ENCODE measurements at places on chromosomes 11 and 22.

DNA sequence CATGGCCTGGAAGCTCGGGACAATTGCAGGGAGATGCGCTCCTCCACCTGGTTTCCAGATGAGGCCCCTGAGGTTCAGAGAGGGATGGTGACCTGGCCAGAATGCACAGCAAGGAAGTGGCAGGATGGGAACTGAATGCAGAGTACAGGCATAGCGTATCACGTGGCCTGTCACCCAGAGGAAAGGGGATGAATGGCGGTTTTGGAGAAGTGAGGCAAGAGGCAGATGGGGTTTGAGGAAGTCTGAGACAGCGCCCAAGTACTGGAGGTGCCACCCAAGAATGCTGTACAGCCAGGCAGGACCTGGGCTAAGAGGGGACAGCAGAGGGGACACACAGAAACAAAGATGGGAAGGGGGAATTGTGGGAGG, 4.9 kb downstream of the RAB3IL1 start:
- DNase-seq: no peak

- no peak for DNase-seq
These were observed 140.4 kb downstream of the UVRAG start for GRCh38 chr11:75955443-75955842.

GRCh38 chr22:11613898-11614755, 3913.9 kb upstream of the OR11H1 start:
- DNase-seq: no peak

GRCh38 chr11:9752091-9752490, 88.2 kb downstream of the SWAP70 start:
- no peak for DNase-seq

- no peak for DNase-seq
These were observed 37.2 kb downstream of the MUC5B start for GRCh38 chr11:1260023-1260501.

DNA sequence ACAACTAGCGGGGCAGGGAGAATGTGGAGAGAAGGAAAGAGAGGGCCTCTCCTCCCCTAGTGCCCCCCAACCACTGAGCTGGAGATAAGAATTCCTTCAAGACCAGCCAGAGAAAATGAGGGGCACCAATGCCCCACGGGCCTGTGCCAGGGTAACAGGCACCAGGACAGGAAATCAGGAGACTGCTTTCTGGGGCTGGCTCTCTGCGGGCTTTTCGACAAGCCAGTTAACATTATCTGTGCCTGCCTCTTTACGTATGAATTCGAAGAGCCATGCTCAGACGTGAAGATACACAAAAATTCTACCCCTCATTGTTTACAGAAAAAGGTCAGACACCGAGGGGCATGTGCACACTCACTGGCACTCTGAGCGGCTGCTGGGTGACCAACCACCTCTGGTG, 52.1 kb downstream of the MYH9 start:
- DNase-seq: no peak

- DNase-seq: no peak
These were observed 1494.6 kb downstream of the TBC1D22A start for GRCh38 chr22:48256776-48257684.

DNA sequence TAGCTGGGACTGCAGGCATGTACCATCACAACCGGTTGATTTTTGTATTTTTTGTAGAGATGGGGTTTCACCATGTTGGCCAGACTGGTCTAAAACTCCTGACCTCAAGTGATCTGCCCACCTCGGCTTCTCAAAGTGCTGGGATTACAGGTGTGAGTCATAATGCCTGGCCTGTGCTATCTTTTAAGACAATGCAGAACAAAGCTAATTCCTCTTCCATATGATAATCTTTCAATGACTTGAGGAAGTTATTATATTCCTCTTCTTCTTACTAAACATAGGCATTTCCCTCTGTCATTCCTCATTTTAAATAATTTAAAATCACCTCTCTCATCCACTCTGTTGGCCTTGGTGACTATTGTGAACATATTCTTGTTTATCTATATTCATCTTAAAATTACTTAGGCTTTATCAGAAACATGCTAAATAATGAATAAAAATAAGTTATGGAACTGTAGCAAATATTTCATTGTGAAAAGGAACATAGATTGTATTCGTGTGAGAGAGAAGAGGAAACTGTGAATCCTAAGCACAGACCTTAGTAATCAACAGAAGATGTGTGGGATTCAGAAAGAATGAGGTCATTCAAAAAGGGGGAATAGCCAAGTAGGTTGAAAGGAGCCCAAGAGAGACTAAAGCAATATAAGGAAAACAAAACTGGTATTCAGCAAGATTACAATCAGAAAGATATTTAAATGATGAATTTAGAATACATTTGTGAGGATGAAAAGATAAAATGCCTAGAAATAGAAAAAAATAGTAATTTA, 269.4 kb downstream of the TTC28 start:
- DNase-seq: no peak

GRCh38 chr11:120248551-120249278, 8.8 kb downstream of the POU2F3 start:
- no peak for DNase-seq

DNA sequence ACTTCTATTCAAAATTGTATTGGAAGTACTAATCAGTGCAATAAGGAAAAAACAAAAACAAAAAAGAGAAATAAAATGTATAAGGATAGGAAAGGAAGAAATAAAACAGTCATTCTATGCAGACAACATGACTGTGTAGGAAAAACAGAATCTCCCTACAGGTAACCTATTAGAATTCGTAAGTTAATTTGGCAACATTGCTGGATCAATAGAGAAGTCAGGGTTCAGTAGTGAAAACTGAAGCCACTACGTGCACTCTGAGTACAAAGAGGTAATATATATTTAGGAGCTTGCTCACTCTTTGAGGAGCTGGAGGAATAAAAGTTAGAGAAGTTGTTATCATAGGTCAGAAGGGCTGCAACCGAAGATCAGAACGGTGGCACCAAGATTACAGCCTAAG, 84.0 kb upstream of the BMAL1 start:
- DNase-seq: no peak

- no peak for DNase-seq
These were observed 5.2 kb downstream of the LGR4 start for GRCh38 chr11:27467181-27467913.

GRCh38 chr11:60854140-60854846, 1.5 kb downstream of the PTGDR2 start:
- no peak for DNase-seq

All from activated CD4-positive, alpha-beta T cell treated with anti-CD3 and anti-CD28 coated beads for 4 hours (primary cell).